ENCODE measurements at places on chromosomes 6 and 20. TPM values are rescaled to one million over a fixed set of nuclear protein-coding genes. Genes with fewer than 3 reads are reported as not detected.

The DYNLT2 gene
- 0.41 TPM for total RNA-seq

The SH3BGRL2 gene
- 7.9 TPM for total RNA-seq

The GCLC gene
- total RNA-seq: 26.7 TPM

The TMEM63B gene
- total RNA-seq: 44.5 TPM

The TP53TG5 gene
- 0.73 TPM for total RNA-seq

The MCHR2 gene
- total RNA-seq: not detected

The FOXF2 gene
- total RNA-seq: 0.24 TPM

DNA sequence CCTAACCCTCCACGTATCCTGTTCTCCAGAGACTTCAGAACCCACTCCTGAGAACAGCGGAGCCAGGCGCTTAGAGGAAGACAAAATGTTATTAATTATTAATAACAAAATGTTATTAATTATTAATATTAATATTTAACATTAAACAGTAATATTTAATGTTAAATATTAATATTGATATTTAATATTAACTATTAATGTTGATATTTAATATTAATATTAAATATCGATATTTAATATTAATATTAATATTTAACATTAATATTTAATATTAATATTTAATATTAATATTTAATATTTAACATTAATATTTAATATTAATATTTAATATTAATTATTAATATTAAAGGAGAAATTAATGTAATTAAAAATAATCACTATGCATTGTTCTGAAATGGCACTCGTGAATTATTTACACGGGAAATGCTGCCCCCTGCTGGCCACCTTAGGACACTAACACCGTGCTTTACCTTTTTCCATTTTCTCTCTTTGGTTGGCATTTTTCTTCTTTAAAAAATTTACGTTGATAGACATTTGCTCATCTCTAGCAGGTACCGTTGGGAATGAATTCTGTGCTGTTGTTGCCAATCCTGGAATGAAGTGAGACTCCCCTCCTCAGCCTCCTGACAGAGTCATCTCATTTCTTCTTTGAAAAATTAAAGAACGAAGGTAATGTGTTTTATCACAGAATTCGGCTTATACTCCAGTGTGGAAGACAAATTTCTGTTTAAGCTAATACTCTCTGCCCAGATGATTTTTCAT is 7.5 kb upstream of the GGTLC1 start:
- no peak for DNase-seq

DNA sequence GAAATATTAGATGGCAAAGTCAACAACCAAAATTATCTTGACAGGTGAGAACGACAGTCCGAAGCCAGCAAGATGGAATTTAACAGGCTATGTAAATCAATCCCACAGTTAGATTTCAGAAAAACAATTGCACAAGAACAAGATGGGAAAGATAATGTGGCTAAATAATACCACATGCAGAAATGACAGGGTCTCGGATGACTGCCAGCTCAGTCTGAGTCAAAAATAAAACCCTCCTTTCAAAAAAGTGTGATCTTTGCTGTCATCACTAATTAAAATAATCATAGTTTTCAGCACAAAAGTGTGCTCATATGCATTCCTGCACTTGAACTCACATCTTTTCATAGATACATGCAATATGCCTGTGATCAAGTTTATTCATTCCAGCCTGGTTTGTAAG is 25.9 kb downstream of the FOXQ1 start:
- no peak for DNase-seq

GRCh38 chr6:125781314-125781868 is 9.4 kb upstream of the NCOA7 start:
- DNase-seq: no peak

- no peak for DNase-seq
Measured at GRCh38 chr6:1226277-1227099, 85.4 kb upstream of the FOXQ1 start.

- DNase-seq: no peak
Measured at GRCh38 chr6:56638760-56639159, 3.9 kb downstream of the DST start.

DNA sequence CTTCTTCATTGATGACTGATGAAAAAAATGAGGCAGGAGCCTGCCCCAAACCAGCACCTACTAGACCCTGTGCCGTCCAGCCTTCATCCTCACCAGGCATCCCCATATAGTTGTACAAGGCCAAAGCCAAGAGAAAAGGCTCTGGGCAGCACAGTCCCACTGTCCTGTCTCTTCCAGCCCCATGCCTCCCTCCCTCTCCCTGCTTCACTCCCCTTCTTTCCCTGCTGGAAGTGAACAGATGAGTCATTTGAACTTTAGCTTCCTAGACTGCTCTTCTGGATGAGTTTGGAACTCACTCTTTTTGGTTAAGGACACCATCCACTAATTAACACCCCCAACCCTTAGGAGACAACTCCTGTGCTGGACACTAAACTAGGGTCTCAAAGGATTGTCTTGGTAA is 235.2 kb downstream of the LRFN2 start:
- DNase-seq: no peak

GRCh38 chr6:129623008-129623732 is 86.8 kb downstream of the ARHGAP18 start:
- no peak for DNase-seq

DNA sequence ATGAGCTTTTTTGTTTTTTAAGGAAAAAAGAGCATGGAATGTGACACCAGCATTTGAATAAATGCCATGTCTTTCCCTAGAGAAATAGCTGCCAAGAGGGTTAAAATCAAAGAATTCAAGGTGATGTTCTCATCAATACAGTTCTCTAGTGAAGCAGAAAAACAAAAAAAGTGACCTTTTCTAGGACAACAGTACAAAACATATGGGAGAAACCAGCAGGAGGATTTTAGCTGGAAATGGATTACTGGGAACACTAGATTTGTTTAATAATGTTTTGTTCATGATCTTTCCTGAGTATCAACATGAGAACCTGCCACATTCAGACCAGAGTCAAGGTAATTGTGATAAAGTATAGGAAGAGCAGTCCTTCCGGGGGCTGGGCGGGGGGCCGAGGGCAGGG is 372.2 kb downstream of the LMBRD1 start:
- no peak for DNase-seq

- DNase-seq: no peak
Measured at GRCh38 chr20:45465491-45466266, 3.9 kb upstream of the WFDC2 start.

- no peak for DNase-seq
Measured at GRCh38 chr6:84768442-84769174, 4.2 kb upstream of the TBX18 start.

DNA sequence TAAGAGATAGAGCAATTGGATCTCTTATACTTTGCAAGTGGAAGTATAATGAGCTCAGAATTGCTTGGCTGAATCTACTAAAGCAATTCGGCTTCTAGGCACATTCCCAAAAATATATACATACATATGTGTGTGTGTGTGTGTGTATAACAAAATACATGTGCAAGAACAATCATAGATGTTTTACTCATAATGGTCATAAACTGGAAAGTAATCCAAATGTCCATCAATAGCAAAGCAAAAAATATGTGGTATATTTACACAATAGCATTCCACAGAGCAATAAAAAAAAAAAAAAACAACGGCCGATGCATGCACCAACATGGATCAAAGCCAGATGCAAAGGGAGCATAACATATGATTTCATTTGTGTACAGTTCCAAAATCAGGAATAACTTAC is 707.9 kb downstream of the RFPL4B start:
- no peak for DNase-seq

DNA sequence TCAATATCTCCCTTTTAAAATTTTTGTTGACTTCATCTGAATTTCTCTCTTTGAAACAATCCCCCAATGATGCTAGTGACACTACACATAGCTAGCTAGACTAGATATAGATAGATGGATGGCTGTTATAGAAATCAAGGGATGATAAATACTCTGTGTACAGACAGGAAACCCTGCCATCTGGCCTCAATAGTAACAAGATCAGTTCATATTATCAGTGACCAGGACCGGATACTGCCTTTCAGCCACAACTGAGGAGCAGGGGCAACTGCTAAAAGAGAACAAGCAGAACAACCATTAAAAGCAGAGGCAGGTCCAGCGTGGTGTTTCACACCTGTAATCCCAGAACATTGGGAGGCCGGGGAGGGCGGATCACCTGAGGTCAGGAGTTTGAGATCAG is 118.3 kb upstream of the FAM184A start:
- no peak for DNase-seq

All from Right ventricle myocardium inferior (tissue), 1 donor.